ENCODE measurements at places on chromosomes 6 and 20. TPM values are rescaled to one million over a fixed set of nuclear protein-coding genes. Genes with fewer than 3 reads are reported as not detected.

BTNL2 gene
- total RNA-seq: not detected

CFAP206 gene
- total RNA-seq: not detected

HLA-F gene
- total RNA-seq: 10.9 TPM

ATP9A gene
- 7.2 TPM for total RNA-seq

GCLC gene
- 63.6 TPM for total RNA-seq

TNFRSF6B gene
- total RNA-seq: 619 TPM

OOEP gene
- 0.11 TPM for total RNA-seq

KHDC1L gene
- not detected for total RNA-seq

CST3 gene
- 353 TPM for total RNA-seq

B3GAT2 gene
- not detected for total RNA-seq

GMPR gene
- total RNA-seq: not detected

KCNS1 gene
- 0.91 TPM for total RNA-seq

KCNK16 gene
- not detected for total RNA-seq

BPIFB4 gene
- total RNA-seq: not detected
